Activated CD4-positive, alpha-beta T cell treated with anti-CD3 and anti-CD28 coated beads for 4 hours (primary cell): ENCODE measurements at places on chromosomes 7 and 10.

GRCh38 chr7:96778263-96778662 is 68.6 kb upstream of the SEM1 start:
- no peak for DNase-seq

- no peak for DNase-seq
Measured at GRCh38 chr7:40887099-40887498, 752.3 kb downstream of the SUGCT start.

DNA sequence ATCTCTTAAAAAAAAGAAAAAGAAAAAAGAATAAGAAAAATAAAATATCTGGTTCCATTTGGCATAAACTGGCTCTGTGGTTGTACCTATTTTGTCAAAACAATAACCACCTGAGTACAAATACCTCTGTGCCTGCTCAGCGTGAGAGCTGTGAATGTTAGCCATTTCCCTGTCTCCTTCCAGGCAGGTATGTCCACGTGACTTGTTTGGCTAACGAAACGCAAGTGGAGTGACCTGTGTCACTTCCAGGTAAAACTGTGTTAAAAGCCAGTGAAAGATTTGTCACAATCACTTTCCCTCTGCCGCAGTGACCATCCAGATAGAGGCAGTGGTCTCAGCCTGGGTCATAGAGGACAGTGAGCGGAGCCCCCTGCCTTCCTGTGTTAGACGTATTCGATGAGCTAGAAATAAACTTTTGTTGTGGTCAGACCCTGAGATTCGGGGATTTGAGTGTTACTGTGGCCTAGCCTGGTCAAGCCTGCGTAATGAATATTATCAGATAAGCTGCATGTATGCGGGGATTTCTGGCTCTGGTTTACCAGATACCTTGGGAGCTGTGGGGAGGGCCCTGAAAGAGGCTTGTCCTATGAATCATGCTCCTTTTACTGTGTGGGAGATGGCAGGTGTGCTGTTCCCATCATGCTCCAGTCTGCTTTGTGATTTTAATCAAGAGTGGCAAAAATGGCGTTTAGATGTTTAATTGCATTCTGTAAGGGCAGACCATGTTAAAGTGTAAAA is 3.8 kb downstream of the PTER start:
- DNase-seq, result peak; percentile 5

GRCh38 chr10:73456187-73456890 is 23.0 kb upstream of the MSS51 start:
- no peak for DNase-seq

DNA sequence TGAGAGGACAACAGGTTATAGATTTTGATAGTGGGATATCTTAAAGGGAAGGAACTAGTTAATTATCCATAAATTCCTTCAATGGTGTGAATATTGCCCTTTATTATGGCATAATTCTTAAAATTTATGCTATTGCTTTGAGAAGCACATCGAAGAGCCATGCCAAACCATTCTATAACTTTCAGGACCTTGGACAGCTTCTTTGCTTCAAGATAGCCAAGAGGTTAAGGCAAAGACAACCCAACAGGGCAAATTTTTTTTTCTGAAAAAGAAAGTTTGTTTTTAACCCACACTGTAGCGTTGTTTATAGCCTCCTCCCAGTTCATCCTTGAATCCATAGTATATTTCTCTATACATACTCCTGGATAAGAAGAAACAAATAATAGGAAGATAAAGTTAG is 103.2 kb downstream of the NRG3 start:
- no peak for DNase-seq

DNA sequence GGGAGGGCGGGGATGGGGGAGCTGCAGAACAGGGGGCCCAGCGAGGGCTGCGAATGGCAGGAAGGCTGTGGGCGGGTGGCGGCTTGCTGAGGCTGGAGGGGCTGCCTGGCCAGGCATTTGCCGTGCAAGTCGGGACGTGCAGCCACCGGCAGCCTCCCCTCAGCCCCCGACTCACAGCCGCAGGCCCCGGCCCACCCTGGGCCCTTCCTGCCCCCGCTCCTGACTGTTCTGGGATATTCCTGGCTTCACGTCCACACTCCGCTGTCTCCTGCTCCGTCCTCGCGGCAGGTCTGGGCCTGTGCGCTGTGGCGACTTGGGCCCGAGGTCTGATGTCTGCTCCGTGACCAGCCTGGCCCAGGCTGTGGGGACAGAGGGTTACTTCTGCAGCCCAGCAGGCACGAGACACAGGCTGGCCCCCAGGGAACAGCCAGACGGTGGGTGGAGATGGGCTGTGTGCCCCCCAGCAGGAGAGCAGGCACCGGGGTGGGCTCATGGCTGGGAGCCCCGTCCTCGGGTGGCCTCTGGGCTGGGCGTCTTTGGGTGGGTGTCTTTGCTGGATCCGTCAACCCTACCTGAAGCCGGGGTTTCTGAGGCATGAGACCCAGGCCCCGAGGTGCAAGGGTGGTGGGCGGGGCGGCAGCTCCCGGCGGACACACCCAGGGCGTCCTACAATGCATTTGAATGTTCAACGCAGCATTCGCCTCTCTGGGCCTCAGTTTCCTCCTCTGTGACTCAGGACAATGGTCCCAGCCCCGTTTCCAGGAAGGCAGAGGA is 86.5 kb downstream of the FOXL3 start:
- no peak for DNase-seq

- DNase-seq, result no peak
Measured at GRCh38 chr10:129660569-129660968, 193.5 kb downstream of the MGMT start.

DNA sequence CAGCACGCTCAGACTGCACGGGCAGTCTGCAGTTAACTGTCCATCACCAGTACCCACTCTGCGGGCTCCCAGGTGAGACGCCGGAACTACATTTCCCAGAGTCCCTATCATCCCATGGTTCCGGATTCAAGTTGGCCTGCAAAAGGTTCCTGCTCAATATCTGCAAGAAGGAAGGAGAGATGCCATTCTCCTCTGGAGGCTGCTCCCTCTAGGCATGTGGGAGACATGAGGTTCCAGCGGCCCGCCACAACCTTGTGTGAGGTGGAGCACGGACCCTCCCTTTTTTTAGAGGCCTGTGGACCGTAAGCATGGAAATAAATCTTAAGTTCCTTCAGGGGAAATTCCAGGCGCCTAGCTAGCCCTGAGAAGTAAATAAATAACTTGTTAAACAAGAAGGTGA is 29.7 kb downstream of the NUP42 start:
- no peak for DNase-seq

- no peak for DNase-seq
Measured at GRCh38 chr10:123150986-123151736, 3.0 kb upstream of the BUB3 start.

GRCh38 chr7:4225881-4226523 is 456.1 kb upstream of the FOXK1 start:
- no peak for DNase-seq

- no peak for DNase-seq
Measured at GRCh38 chr7:104176332-104176731, 31.5 kb downstream of the ORC5 start.

- DNase-seq, result no peak
Measured at GRCh38 chr10:124637091-124637700, 107.0 kb downstream of the FAM53B start.

- DNase-seq, result no peak
Measured at GRCh38 chr10:124629415-124629814, 114.8 kb downstream of the FAM53B start.

DNA sequence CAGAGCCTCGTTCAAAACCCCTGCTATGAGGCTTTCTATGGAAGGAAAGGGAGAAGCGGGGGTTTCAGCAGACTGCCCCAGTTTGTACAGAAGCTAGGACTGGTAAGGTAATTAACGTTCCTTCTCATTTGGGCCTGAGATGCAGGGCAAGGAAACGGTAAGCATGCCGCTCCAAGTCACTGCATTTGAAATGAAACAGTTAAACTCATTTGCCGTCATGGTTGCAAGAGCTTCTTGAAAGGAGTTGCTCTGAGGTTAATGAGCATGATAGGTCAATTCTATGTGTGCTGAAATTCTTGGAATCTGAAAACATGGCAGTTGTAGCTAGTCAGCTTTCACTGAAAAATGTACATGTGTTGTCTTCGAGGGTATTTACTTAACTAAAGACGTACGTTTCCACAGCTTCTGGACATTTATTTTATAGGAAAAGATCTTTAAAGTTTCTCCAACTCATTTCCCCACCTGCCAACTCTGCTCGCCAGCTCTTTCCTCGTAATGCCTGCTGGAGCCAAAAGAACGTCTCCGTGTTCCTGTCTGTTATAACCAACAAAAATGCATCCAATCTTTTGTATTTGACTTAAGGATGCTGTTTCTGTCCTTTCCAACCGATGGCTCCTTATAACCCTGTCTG is 73.3 kb downstream of the ADAM12 start:
- no peak for DNase-seq

DNA sequence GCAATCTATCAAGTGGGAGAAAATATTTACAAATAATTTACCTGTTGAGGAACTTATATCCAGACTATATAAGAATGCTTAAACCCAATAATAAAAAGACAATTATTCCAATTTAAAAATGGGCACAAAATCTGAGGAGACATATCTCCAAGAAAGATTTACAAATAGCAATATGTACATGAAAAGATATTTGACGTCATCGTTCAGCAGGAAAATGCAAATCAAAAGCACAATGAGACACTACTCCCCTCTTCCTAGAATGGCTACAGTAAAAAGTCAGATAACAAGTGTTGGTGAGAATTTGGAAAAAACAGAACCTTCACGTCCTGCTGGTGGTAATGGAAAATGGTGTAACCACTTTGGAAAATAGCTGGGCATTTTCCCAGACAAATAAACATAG is 457.0 kb downstream of the DPP6 start:
- DNase-seq, result no peak

DNA sequence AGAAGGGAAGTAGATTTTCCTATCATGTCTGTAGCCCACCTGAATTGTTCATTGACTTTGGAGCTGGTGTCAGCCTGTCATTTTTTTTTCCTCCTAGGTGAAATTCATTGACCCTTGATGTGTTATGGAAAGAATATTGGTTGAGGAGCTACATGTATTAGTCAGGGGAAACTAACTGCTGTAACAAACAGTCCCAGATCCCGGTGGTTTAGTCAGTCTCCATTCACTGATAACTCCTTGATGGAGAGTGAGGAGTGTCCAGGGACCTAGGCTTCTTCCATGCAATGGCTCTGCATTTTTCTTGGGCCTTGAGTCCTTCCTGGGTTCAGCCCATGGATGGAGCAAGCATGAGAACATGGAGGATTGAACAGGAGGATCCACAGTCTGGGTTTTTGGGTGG is 643.2 kb downstream of the LRMDA start:
- no peak for DNase-seq

GRCh38 chr7:27165996-27166530 is 726 bp upstream of the HOXA9 start:
- no peak for DNase-seq

DNA sequence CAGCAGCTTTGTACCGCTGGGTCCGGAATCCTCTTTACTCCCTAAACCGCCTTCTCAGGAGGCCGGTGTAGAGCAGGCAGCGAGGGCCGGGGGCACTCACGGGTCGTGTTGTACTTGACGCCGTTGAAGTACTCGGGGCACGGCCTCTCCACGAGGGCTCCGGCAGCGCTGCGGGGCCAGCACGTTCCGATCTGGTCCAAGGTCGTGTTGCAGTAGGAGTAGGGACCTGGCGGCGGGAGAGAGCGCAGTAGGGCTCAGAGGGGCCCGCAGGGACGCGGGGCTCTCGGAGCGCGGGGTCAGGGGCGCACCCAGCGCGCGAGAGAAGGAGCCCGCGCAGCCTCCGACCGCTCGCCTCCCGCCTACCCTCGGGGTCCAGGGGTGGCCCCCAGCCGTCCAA is 443 bp downstream of the CRHR2 start:
- no peak for DNase-seq

DNA sequence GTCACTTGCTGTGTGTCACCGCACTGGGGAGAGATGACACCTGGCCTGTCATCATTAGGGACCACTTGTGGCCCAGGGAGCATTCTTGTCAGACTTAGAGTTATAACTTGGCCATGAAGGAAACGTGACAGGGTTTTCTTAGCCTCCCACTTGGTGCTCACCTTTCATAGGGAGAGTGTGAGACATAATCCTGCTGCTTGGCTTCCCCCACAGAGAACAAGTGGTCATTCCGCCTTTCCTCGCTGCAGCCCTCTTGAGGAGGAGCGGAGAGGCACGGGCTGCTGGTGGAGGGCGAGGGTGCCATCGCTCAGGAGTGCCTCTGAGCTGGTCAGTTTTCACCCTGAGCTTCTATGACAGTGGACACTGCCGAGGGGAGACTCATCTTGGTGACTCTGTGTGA is 125.0 kb upstream of the GJD4 start:
- no peak for DNase-seq

DNA sequence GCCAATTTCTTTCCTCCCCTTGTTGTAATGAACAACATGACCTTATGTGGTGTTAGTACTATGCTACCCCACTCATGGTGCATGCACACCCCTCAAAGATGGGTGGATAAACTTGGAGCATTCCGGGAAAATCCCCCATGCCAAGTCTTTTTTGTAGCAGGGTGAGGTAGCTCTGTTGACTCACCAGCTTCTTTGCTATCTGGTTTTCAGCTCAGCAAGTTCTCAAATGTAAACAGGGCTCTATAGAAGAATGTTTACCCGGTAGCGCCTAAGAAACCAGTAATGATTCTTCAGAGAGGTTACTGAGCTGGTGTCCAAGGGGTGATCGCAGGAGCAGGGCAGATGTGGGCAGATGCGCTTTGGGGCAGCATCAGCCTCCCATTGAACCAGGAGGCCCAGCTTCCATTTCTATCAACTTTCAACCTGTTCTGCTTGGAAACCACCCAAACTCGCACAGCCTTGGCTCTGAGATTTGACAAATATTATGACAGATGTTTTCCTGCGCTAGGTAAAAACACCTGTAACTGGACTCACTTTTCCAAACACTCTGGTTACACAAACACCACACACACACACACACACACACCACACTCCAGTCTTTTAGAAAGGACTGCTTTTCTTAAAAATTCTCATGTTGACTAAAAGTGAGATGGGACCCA is 87.8 kb downstream of the ZRANB1 start:
- DNase-seq, result no peak

DNA sequence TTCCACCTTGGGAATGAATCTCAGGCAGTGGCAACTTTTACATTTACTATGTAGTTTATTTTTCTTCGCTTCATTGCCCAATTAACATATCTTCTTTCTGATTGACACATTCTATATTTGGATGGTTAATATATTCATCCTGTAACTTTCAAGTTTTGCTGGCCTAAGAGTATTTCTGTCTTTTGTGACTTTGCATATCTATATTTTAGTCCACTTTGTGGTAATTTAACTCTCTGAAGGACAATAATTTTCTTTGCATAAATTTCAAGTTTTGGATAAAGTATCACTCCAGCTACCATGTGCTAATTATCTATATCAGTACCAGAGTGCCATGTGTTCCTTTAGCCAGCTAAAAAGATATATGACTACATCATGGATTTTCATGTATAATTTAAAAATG is 151.5 kb upstream of the KAT6B start:
- DNase-seq, result no peak

- DNase-seq, result no peak
Measured at GRCh38 chr10:29119374-29119773, 169.5 kb upstream of the LYZL1 start.
